Activated naive CD8-positive, alpha-beta T cell treated with anti-CD3 and anti-CD28 coated beads, Interleukin-2, amount 10 ng/mL, durations not matched to agents 7 days and 5 days (primary cell): ENCODE measurements at places on chromosomes 12 and 14. TPM values are rescaled to one million over a fixed set of nuclear protein-coding genes. Genes with fewer than 3 reads are reported as not detected.
A peak's percentile ranks its signal among the peaks of the same experiment; 100 is the strongest.

DNA sequence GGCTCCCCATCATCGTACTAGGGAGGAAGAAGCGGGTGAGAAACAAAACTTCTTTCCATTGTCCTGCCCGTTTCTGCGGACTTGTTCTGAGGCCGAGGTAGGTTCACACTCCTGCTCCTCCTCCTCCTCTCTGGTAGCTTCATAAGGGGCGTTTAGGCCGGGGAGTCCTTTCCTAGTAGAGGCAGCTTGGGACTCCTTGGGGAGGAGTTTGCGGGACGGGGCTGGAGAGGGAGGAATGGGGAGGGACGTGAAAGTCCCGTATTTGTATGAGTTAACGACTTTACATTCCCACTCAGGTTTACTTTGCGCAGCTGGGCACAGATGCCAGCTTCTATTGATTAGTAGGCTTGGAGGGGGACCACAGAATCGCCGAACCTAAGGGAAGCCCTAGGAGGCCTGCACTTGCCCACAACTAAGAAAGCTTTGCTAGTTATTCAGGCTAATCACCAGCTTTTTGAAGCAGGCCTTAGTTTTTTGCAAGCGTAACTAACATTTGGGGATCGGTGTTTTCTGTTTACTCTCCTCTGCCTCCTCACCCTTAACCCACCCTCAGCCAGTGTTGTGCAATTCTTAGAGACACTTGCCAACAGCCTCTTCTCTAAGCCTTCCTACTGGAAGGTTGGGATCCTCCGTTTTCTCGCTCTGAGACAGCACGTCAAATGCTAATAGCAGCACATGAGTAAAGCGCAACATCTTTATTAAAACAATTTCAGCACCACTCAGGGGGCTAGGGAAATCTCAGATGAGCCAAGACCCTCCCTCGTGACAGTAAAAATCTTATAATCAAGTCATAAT lies 499 bp downstream of the RNASE4 start:
- DNase-seq, result no peak

OVCH1 gene
- total RNA-seq, result not detected

IRF9 gene
- total RNA-seq, result 252 TPM

DNA sequence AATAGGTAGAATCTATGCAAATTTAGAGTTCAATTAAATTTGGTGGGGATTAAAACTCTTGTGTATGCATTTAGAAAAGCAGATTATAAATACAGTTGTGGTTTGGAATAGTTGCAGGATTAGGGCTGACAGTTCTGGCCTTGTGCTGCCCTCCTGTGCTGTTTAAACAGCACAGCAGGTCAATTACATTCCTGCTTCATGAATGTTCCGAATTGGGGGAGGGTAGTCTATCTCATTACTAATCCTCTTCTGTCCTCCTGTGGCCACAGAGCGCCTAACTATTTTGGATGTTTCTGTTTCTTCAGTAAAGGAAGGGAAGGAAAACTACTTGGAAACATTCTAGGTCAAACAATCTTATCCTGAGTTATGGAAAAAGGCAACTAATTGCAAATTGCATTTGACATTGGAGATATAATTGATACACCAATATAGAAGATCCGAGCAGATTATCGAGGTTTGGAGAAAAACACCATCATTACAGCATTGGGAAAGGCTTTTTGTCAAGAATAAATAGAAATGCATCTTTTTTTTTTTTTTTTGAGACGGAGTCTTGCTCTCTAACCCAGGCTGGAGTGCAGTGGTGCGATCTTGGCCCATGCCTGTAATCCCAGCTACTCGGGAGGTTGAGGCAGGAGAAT lies 8.7 kb upstream of the GPR19 start:
- no peak for DNase-seq

DNA sequence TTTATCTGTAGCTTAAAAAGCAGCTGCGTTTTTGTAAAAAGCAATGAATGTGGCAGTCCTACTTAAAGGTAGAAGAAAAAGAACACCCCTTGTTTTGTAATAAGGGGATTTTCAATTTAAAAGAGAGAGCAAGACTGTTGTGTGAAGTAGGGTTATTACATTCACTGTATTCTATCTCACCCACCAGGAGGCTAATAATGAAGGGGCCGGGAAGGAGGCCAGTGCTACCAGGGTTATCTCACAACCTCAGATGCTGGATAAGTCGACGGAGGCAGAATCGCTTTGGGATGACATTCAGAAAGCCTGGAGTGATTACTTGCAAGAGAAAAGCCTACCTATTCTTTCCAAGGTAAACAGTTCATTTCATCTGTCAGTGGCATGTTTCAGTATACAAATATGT lies 97.7 kb downstream of the RMST start:
- DNase-seq, result no peak

CLECL1 gene
- 0.72 TPM for total RNA-seq

GRCh38 chr12:69616025-69616424 lies 5.3 kb upstream of the LRRC10 start:
- no peak for DNase-seq

- no peak for DNase-seq
Observed at GRCh38 chr12:103028881-103029639, 71.6 kb downstream of the ASCL1 start.

FAM222A gene
- total RNA-seq, result 0.96 TPM

CIROP gene
- total RNA-seq, result not detected

TMEM121 gene
- total RNA-seq, result 8.8 TPM

TAS2R8 gene
- not detected for total RNA-seq

DNA sequence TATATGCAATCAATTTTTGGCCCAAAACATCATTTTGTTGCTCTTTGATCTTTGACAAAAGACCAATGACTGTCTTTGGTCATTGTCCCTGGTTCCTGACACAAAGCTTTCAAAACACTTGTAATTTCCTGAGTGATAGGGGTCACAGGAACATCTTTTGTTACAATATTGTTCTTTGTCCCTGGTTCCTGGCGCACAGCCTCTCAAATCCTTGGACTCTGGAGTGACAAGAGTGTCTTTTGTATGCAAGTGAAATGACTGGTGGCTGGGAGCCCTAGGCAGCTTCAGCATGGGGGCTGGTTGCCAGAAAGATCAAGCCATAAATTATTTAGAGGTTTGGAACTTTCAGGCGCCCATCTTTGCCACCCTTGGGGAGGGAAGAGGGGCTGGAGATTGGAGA lies 53.9 kb downstream of the DNAH10 start:
- DNase-seq, result no peak

GRCh38 chr14:105453847-105454246 lies 20.8 kb upstream of the CRIP2 start:
- DNase-seq, result no peak

GRCh38 chr12:106481246-106481645 lies 101.6 kb upstream of the RFX4 start:
- no peak for DNase-seq

LRRC10 gene
- total RNA-seq, result not detected

RDH5 gene
- 21.2 TPM for total RNA-seq

DNA sequence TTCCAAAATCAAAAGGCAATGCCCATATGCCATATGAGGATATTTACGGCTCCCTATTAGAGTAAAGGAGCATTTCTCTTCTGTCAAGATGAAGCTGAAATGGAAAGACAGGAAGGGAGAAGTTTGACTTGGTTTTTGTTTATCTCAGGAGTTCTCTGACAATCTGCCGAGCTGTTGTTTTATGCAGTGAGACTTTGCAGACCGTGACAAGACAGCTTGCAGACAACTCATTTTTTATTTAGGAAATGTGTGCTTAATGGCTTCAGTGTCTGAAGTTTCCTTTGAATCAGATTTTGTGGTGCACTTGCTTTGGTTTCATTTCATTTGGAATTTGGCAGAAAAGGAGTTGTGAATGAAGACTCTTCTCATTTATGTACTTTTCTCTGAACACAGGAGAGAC lies 145.4 kb downstream of the C12orf50 start:
- no peak for DNase-seq

- no peak for DNase-seq
Observed at GRCh38 chr12:91902860-91903683, 242.6 kb downstream of the BTG1 start.

DNA sequence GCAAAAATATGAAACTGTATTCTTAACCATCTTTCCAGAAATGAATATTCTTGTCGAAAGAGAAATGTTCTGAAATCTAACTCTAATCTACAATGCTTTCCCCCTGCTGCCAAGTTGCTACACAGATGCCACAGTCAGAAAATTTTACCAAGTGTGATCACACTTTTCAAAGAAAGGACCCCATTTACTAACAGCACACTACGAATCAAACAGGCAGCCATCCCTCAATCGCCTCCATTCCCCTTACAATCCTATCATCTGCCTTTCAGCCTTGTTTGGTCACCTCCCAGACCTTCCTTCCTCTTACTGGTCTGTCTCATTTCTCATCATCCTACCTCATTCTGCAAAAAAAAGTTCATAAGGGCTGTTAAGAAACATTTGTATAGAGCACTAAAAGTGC lies 190.1 kb downstream of the MED13L start:
- no peak for DNase-seq

DNA sequence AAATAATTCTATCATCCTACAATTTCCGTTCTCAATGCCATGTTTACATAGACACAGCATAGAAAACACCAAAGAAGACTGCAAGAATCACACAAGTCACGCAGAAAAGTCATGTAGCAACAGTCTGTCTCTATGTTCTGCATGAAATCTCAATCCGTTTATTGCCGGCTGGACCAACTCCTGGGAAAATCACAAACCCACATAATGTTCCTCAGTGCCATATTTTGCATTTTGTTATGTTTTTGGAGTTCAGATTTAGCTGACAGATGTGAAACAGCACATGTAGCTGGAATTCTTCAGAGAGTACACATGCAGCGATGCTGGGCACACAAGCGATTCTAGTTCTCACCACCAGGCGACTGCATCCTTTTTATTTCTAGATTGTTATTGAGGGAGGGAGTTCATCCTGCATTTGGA lies 193.1 kb downstream of the APAF1 start:
- no peak for DNase-seq

- peak; percentile 21 for DNase-seq
Observed at GRCh38 chr12:662566-663292, 516 bp downstream of the NINJ2 start.

DNA sequence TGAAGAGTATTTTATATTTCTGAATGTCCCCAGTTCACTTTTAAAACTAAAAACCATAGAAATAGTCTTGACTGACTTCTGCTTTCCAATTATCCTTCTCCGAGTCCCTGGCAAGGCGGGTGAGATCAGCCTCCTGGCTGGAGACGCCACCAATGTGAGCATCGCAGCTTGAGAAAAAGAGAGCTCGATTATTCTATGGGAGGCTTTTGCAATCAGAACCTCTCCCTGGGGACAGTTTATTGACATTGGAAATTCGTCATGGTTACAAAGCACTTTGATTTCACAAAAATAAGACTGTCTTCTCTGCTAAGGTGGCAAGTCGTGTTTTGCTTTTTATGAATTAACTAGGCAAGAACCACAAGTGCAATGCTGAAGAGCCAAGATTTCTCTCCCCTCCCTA lies 23.6 kb upstream of the GPHB5 start:
- no peak for DNase-seq

DNA sequence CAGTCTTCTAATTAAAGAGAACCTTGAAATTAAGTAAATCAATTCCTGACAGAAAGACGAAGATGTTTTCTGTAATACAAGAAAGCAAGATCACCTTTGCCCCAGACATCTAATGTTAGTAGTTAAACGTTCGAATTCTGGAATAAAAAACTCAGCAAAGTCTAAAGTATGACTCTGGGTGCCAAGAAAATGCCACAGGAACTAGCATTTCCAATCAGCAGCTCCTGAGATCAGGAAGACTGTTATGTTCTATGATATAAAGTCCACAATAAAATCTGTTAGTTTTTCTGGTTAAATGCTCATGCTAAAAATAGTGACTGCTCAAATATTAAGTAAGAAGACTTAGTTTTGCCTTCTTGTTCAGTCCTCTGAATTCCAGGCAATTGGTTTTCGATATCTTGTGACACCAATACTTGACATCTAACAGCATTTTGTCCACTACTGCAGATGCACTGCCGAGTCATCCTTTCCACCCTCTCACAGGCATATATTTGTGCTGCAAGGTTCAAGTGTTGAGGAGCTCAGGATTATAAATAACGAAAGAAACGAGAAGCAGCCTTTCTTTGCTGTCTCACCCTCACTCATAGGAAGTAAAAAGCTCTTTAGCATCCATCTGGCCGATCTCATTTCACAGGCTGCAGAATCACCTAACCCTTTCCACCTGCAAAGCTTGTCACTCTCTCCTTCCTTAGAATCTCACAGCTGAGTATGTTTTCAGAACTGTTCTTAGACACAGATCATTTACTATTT lies 32.0 kb downstream of the SSH1 start:
- DNase-seq, result no peak

- DNase-seq, result no peak
Observed at GRCh38 chr14:54301359-54301758, 95.4 kb upstream of the CDKN3 start.

GRCh38 chr12:114669401-114670290 lies 14.3 kb downstream of the TBX3 start:
- DNase-seq, result no peak

ESRRB gene
- 0.14 TPM for total RNA-seq

GRCh38 chr12:90075685-90076084 lies 367.0 kb upstream of the ATP2B1 start:
- DNase-seq, result no peak

FRMD6 gene
- 3.5 TPM for total RNA-seq

KRT74 gene
- total RNA-seq, result not detected

GRCh38 chr14:72024043-72024407 lies 91.8 kb downstream of the RGS6 start:
- no peak for DNase-seq

- DNase-seq, result no peak
Observed at GRCh38 chr12:102480406-102480805, at the start of gene IGF1. Gene IGF1, minus strand, starts transcription at chr12:102480563. Its CDS starts 182 bp downstream, at chr12:102480381.

ARHGAP9 gene
- total RNA-seq, result 304 TPM

EPS8 gene
- 3.4 TPM for total RNA-seq

DNA sequence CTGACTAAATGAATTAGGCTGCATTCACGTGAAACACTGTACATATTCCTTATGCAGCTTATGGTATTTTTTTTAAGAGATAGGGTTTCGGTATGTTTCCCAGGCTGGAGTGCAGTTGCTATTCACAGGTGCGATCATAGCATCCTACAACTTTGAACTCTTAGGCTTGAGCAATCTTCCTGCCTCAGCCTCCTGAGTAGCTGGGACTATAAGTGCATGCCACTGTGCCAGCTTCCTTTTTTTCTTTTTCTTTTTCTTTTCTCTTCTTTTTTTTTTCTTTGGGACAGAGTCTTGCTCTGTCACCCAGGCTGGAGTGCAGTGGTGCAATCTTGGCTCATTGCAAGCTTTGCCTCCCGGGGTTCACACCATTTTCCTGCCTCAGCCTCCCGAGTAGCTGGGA lies 35.8 kb upstream of the SPPL3 start:
- DNase-seq, result no peak

DNA sequence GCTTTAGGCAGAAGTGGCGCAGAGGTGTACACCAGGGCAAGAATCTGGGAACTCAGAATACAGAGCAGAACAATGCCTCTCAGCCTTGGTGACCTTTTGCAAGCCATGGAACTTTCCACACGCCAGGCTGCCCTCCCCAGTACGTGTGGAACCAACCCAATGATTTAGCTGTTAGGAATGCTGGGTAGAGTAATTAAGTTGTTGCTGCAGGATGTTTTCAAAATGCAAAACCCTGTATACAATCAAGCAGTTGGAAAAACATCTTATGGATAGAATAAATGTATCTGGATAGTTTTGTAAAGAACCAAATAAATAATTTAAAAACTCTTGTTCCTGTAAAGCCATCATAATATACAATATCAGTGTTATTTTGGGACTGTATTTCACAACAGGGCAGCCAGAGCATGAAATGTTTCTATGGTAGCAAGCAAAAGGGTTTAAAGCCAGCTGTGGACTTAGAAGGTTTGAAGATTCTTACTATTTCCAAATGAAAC lies 19.4 kb downstream of the PPP1R36 start:
- DNase-seq, result no peak
